Activated naive CD8-positive, alpha-beta T cell treated with anti-CD3 and anti-CD28 coated beads, Interleukin-2, amount 10 ng/mL, durations not matched to agents 7 days and 5 days (primary cell): ENCODE measurements at places on chromosomes 7 and 10. TPM values are rescaled to one million over a fixed set of nuclear protein-coding genes. Genes with fewer than 3 reads are reported as not detected.

DNA sequence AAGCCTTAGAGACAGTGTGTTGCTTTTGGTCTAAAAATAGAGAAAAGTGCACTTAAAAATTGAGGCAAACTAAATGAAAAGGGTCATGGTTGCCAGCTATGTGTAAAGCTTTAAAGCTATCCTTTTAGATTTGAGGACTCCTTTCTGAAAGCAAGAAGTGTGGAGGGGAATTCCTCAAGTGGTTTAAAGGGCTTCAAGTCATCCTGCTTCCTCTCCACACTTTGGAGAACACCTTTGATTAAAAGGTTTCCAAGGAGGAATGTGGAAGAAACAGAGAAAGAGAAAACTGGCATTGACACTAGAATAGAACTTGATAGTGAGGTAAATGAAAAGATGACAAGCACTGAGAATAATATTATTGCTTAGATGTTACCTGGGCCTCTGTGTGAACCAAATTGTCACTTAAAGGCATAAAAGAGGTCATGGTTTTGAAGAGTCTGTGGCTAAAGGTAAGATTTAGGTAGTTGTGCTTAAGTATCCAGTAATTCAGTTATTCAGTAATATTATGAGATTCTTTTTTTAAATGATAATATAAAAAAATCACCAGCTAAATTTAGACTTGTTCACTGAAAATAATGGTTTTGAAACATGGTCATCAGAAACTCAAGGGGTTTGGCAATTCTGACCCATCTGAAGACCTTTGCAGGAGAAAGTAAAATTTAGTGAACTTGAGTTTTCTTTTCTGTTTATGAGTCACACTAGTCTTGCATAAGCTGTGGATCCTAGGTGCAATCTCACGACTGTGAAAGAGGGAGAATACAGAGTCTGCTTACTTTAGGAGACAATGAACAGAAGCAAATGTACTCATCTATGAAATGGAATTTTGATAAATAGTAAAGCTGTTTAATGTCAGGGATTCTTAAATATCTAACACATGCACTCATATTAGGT lies 466.0 kb downstream of the KIF20B start:
- H3K27ac ChIP-seq: no peak overlapping the region
- H3K27me3 ChIP-seq: no peaks in the 10 kb centered on the region
- no peaks in the 10 kb centered on the region for H3K36me3 ChIP-seq

The TAS2R4 gene
- total RNA-seq: 1.9 TPM

DNA sequence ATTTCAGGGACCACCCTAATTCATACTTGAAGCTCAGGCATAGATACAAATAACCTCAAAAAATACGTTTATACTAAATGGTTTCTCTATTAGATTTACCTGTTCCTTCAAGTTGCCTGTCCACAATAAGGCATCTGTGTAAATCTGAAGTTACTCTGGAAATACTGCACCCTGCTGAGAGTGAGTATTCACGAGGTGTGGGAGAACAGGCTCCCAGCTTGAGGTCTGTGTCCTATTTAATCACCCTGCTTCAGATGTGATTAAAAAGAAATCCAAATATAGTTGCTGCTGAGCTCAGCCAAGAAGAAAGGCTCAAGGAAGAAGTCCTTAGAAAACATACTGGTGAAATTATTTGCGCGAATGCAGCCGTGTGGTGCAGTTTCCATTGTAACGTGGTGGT lies 136.8 kb downstream of the KLF6 start:
- H3K36me3 ChIP-seq: no peaks in the 10 kb centered on the region
- DNase-seq: no peak
- no peak overlapping the region for H3K27ac ChIP-seq
- peaks cover 21% of the 10 kb centered on the region for H3K27me3 ChIP-seq
- peaks cover 6% of the 10 kb centered on the region for H3K4me1 ChIP-seq

The TBX20 gene
- 0.34 TPM for total RNA-seq

- no peaks in the 10 kb centered on the region for H3K27me3 ChIP-seq
- no peak overlapping the region for H3K27ac ChIP-seq
- DNase-seq: no peak
- no peaks in the 10 kb centered on the region for H3K4me1 ChIP-seq
- H3K36me3 ChIP-seq: no peaks in the 10 kb centered on the region
Observed at GRCh38 chr7:123285076-123285700, 85.4 kb upstream of the SLC13A1 start.

The JCAD gene
- 0.20 TPM for total RNA-seq

DNA sequence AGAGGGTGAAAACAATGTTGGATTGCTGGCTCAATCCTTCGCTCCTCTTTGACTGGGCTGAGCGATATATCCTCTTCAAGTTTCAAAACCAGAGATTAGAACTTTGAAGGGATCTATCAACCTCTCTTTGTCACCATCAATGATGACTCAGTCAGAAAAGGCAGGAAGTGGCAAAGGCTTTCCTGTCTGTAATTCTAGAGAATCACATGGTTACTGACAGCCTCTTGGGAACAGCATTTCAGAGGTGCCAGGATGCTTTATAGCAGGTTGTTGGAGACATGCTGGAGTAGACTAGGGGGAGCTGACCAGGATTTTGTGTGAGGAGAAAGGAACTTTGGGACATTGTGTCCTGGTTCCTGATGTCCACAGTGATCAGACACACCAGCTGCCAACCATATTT lies 81.3 kb downstream of the PRKCQ start:
- DNase-seq: no peak
- peaks cover 43% of the 10 kb centered on the region for H3K4me1 ChIP-seq
- no peaks in the 10 kb centered on the region for H3K27me3 ChIP-seq
- peak overlapping the region; percentile 90 for H3K27ac ChIP-seq

GRCh38 chr10:117131376-117132327 lies 6.4 kb downstream of the VAX1 start:
- peaks cover 73% of the 10 kb centered on the region for H3K27me3 ChIP-seq
- DNase-seq: no peak
- peaks cover 9% of the 10 kb centered on the region for H3K4me1 ChIP-seq
- peak overlapping the region; percentile 28 for H3K4me3 ChIP-seq

The OR13A1 gene
- total RNA-seq: not detected

GRCh38 chr7:25586513-25586912 lies 358.2 kb upstream of the NPVF start:
- no peaks in the 10 kb centered on the region for H3K4me1 ChIP-seq
- H3K4me3 ChIP-seq: no peak overlapping the region
- DNase-seq: no peak
- H3K27ac ChIP-seq: no peak overlapping the region

DNA sequence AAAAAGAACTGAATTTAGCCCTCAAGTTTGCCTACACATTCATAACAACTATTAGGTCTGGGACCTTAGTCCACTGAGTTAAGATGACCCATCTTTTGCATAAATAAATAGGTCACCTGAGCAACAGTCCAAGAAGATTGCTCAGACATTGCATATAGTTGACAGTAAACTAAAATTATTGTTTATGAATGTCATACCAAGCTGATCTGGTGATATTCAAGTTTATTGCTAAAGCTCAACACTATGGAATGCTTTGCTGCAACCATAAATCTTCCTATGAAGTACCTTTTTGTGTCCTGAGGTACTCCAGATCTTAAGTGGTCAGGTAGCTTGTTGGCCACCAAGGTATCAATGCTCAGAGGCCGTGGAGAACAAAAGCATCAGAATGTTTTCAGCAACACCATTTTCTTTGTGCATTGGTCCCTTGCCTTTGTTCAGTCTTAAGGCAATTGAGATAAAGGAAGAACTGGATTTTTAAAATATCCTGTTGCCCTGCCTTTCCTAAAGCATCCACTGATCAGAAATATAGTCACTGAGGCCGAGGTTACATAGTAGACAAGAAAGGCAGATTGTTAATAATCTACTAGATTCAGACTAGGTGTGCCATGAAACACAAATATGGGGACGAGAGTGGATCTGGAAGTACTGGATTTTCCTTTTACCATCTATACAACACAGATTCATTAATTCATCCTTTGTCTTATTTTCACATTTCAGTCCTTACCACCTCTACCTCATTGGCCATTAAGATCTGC lies 321.3 kb downstream of the PTEN start:
- peaks cover 2% of the 10 kb centered on the region for H3K36me3 ChIP-seq
- no peak for DNase-seq
- H3K27ac ChIP-seq: no peak overlapping the region
- H3K27me3 ChIP-seq: peaks cover 5% of the 10 kb centered on the region
- H3K4me3 ChIP-seq: no peak overlapping the region

GRCh38 chr7:94183289-94183749 lies 179.2 kb upstream of the BET1 start:
- H3K36me3 ChIP-seq: no peaks in the 10 kb centered on the region
- H3K27me3 ChIP-seq: peaks cover 9% of the 10 kb centered on the region
- no peaks in the 10 kb centered on the region for H3K4me1 ChIP-seq
- H3K4me3 ChIP-seq: no peak overlapping the region

The MDH2 gene
- 132 TPM for total RNA-seq

The OGDHL gene
- total RNA-seq: not detected

The ORAI2 gene
- 58.3 TPM for total RNA-seq

DNA sequence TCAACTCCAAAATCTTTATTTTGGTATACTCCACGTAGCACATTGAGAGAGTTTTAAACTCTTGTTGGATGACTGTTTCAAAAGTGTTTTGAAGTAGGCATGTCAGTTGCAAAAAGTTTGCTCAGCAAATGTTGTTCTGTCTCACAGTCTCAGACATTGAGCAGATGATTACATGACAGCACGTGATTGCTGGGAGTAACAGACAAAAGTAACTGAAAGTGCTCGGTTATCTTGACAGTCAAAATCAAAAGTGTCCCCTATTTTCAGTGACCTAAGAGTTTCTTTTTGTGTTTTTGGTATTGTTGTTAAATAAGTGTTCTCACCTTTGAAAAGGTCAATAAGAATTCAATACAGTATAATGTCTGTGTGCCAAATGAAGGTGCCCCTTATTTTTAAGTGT lies 84.3 kb downstream of the CFTR start:
- no peak overlapping the region for H3K27ac ChIP-seq
- H3K4me1 ChIP-seq: no peaks in the 10 kb centered on the region
- DNase-seq: no peak
- no peak overlapping the region for H3K4me3 ChIP-seq
- no peaks in the 10 kb centered on the region for H3K36me3 ChIP-seq

The LIPJ gene
- 0.17 TPM for total RNA-seq

GRCh38 chr7:18541871-18542212 lies 46.3 kb downstream of the HDAC9 start:
- H3K27ac ChIP-seq: no peak overlapping the region
- DNase-seq: no peak
- H3K4me3 ChIP-seq: no peak overlapping the region
- H3K4me1 ChIP-seq: no peaks in the 10 kb centered on the region
- no peaks in the 10 kb centered on the region for H3K27me3 ChIP-seq

DNA sequence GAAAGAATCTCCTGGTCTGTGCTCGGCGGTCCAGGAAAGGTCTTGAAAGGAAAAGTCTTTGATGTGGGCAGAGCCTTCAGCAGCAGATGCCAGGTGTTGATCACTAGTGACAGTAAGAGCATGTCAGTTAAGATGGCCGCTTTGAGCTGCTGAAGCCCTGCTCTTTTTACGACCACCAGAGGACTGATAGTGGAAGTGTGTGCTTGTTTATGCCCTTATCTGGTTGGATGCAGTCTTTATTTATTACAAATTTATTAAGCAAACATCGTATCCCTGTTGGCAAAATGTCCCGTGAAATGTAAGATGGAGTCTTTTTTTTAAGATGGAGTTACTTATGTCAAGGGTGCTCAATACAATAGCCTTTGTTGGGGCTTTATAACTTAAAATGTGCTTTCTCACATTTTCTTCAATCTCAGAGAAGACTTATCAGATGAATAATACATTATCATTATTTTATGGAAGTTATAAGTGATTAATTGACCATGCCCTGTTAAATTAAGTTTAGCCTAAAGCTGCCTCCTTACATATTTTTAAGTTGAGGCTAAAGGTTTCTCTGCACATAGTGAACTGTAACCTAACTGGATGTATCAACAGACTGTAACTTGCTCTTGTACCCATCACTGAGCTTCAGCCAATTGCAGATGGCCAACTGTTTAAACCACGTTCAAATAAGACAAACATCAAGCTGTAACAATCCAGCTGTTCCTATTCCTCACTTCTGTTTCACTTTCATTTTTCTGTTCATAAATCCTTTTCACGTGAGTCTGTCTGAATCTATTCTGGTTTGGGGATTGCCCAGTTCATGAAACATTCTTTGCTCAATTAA lies 97.4 kb upstream of the PIK3CG start:
- peak overlapping the region; percentile 75 for H3K4me3 ChIP-seq
- H3K36me3 ChIP-seq: no peaks in the 10 kb centered on the region
- H3K27me3 ChIP-seq: no peaks in the 10 kb centered on the region
- H3K4me1 ChIP-seq: peaks cover 16% of the 10 kb centered on the region
- DNase-seq: no peak

The VAX1 gene
- not detected for total RNA-seq

DNA sequence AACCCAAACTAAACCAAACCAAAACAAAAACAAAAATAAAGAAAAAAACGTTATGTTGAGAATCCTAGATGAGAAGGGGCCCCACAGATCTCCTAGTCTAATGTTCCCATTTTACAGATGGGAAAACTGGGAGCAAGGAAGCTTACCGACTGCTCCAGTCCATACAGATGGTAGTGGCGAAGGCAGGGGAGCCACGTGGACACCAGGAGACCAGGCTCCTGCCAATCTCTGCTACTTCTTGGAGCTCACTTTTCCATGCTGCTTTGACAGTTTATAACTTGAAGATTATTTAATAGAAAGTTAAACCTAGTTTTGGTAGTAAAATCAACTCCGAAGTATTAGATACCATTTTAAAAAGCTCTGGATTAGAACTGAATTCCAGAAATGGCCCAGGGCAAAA lies 62.0 kb downstream of the GATA3 start:
- no peaks in the 10 kb centered on the region for H3K36me3 ChIP-seq
- H3K27ac ChIP-seq: no peak overlapping the region
- H3K4me1 ChIP-seq: peaks cover 10% of the 10 kb centered on the region
- peaks cover 3% of the 10 kb centered on the region for H3K27me3 ChIP-seq
- no peak for DNase-seq

DNA sequence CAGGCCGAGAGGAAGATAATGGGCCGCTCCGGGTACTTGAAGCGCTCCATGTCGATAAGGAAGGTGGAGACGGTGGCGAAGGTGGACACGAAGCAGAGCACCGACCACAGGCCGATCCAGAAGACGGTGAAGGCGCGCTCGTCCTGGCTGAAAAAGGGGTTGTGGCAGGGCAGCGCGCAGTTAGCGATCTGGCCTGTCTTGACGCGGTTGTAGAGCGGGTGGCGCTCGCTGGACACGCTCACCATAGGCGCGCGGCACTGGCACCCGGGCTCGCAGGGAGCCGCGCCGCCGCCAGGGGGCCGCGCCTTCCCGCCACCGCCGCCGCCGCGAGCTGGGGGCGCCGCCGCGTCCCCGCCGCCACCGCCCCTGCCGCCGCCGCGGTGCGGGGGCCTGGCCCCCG lies 1.6 kb downstream of the FZD8 start:
- peaks cover 70% of the 10 kb centered on the region for H3K27me3 ChIP-seq
- H3K4me1 ChIP-seq: peaks cover 10% of the 10 kb centered on the region
- no peak overlapping the region for H3K27ac ChIP-seq

The GPR85 gene
- total RNA-seq: not detected

- H3K27me3 ChIP-seq: no peaks in the 10 kb centered on the region
- DNase-seq: peak; percentile 71
- peak overlapping the region; percentile 75 for H3K27ac ChIP-seq
- H3K36me3 ChIP-seq: peaks cover 1% of the 10 kb centered on the region
- H3K4me1 ChIP-seq: peaks cover 31% of the 10 kb centered on the region
Observed at GRCh38 chr10:31133792-31134310, 102.2 kb upstream of the ZNF438 start.
